ENCODE measurements at places on chromosomes 3 and 15. TPM values are rescaled to one million over a fixed set of nuclear protein-coding genes. Genes with fewer than 3 reads are reported as not detected.

- H3K4me3 ChIP-seq = no peak overlapping the region
- no peaks in the 10 kb centered on the region for H3K4me1 ChIP-seq
These were observed 51.2 kb upstream of the PCSK6 start for GRCh38 chr15:101540480-101541239.

A4GNT gene
- total RNA-seq = not detected

GOLGA8S gene
- not detected for total RNA-seq

DNA sequence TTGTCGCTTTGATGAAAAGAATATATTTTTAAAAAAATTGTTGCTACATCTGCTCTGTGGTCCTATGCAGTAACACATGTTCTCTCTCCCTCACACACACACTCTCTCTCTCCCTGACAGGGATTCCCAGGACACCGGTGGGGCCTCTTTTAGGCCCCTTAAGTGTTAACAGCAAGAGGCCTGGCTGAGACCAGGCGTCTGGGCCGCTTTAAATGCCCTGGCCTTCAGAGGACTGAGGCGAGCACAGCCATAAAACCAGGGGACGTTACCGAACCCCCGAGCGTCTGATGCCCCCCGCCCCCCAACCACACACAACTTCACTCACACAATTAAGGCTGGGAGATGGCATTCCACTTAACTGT is 1.7 kb downstream of the BNC1 start:
- no peak for DNase-seq
- no peaks in the 10 kb centered on the region for H3K4me1 ChIP-seq
- H3K27ac ChIP-seq = no peak overlapping the region
- no peaks in the 10 kb centered on the region for H3K36me3 ChIP-seq
- peaks cover 40% of the 10 kb centered on the region for H3K27me3 ChIP-seq
- no peak overlapping the region for H3K4me3 ChIP-seq

- DNase-seq = no peak
- no peak overlapping the region for H3K27ac ChIP-seq
- H3K4me1 ChIP-seq = no peaks in the 10 kb centered on the region
- no peaks in the 10 kb centered on the region for H3K36me3 ChIP-seq
These were observed 163.1 kb downstream of the CHL1 start for GRCh38 chr3:359672-360071.

- H3K27me3 ChIP-seq = no peaks in the 10 kb centered on the region
- no peaks in the 10 kb centered on the region for H3K36me3 ChIP-seq
- H3K4me3 ChIP-seq = no peak overlapping the region
- no peak for DNase-seq
- no peak overlapping the region for H3K27ac ChIP-seq
These were observed 9.1 kb downstream of the CIDEC start for GRCh38 chr3:9870978-9871377.

C3orf22 gene
- not detected for total RNA-seq

KIF15 gene
- total RNA-seq = 21.3 TPM

GPR62 gene
- total RNA-seq = not detected

PCOLCE2 gene
- 1.9 TPM for total RNA-seq

GRCh38 chr3:119990888-119991287 is 103.4 kb downstream of the GSK3B start:
- H3K36me3 ChIP-seq = no peaks in the 10 kb centered on the region
- H3K27me3 ChIP-seq = no peaks in the 10 kb centered on the region
- no peak overlapping the region for H3K4me3 ChIP-seq
- DNase-seq = no peak
- no peak overlapping the region for H3K27ac ChIP-seq

GRCh38 chr3:98902351-98902740 is 851 bp upstream of the DCBLD2 start:
- no peak for DNase-seq
- no peaks in the 10 kb centered on the region for H3K4me1 ChIP-seq
- H3K27ac ChIP-seq = peak overlapping the region; percentile 44
- no peaks in the 10 kb centered on the region for H3K27me3 ChIP-seq

DNA sequence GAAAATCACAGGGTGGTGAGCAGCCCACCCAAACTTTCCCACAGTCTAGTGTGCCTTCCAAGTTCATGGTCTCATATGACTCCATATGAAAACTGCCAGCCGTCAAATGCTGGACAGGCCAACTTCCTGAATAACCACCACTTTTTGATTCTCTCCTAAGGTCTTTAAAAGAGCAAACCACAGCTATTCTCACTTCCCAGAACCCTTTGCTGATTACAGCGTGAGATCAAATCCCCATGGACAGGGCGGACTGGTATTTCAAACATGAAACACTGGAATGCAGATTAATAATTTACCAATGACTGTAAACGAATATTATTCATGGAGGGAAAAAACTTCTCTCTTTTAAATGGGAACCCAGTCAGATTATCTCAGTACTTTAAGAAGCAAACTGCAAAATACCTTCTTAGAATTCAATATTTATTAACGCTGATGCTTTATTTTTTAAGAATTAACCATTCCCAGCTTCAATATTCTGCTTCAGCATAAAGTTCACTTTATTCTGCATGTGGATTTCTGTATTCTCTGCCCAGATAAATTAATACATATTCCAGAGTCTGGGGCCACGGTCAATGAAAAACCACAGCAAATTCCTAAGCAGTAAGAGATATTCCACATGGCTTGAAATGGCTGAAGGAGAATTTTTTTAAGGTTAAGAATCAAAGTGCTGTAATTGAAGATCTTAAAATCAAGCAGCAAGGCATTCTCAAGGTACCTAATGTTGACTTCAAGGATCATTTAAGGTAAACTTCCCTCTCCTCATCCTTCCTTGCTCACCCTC is 42.9 kb downstream of the MYO1E start:
- H3K27me3 ChIP-seq = no peaks in the 10 kb centered on the region
- peaks cover 23% of the 10 kb centered on the region for H3K4me1 ChIP-seq
- no peak overlapping the region for H3K27ac ChIP-seq
- no peak overlapping the region for H3K4me3 ChIP-seq
- H3K36me3 ChIP-seq = no peaks in the 10 kb centered on the region

- H3K4me1 ChIP-seq = no peaks in the 10 kb centered on the region
- no peaks in the 10 kb centered on the region for H3K27me3 ChIP-seq
- no peak overlapping the region for H3K4me3 ChIP-seq
- no peak for DNase-seq
- no peak overlapping the region for H3K27ac ChIP-seq
These were observed 75.6 kb downstream of the MCTP2 start for GRCh38 chr15:94306700-94307650.

DNA sequence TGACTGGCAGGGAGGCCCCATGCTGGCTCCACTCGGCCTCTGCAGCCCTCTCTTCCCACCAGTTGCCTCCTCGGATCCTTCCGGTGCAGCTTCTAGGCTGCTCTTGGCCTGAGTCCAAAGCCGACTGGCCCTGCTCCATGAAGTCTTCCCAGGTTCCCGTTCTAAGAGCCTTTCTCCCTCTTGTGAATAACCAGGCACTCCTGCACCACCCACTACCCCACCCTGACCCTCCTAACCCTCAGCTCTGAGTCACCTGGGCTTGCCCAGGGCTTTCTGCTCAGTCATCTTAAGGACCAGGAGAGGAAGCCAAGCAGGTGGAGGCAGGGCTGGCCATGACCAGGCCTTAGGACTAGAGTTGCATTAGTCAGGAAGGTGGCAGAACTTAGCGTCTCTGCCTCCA is 28.1 kb upstream of the CNBP start:
- H3K4me1 ChIP-seq = no peaks in the 10 kb centered on the region
- H3K36me3 ChIP-seq = no peaks in the 10 kb centered on the region
- DNase-seq = peak; percentile 93
- no peaks in the 10 kb centered on the region for H3K27me3 ChIP-seq

DNA sequence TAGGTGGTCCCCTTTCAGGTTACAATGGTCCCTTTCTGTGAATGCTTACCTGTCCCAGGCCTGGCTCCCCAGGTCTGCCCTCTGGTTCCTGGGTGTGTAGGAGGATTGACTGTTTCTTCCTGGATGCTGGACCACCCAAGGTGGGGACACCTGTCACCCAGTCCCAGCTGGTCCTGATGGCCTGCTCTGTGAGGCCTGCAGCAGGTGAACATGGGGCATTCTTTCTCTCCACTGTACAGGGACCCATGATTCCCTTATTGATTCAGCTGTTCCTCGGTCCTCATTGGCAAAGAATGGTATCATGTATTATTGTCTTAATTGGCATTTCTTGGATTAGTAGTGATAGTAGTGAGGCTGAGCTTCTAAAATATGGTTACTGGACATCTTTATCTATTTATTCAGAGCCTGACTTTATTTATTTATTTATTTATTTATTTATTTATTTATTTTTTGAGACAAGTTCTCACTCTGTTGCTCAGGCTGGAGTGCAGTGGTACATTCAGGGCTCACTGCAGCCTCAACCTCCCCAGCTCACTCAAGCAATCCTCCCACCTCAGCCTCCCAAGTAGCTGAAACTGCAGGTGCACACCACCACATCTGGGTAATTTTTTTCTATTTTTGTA is 8.8 kb upstream of the DNAJA4 start:
- DNase-seq = no peak
- H3K4me1 ChIP-seq = no peaks in the 10 kb centered on the region
- no peaks in the 10 kb centered on the region for H3K27me3 ChIP-seq
- no peak overlapping the region for H3K27ac ChIP-seq

All from colonic mucosa (tissue), 4 donors.